ENCODE measurements at places on chromosomes 13 and 19.

- no peak for DNase-seq
These were observed 11.3 kb upstream of the ZBTB7A start for GRCh38 chr19:4077800-4078684.

DNA sequence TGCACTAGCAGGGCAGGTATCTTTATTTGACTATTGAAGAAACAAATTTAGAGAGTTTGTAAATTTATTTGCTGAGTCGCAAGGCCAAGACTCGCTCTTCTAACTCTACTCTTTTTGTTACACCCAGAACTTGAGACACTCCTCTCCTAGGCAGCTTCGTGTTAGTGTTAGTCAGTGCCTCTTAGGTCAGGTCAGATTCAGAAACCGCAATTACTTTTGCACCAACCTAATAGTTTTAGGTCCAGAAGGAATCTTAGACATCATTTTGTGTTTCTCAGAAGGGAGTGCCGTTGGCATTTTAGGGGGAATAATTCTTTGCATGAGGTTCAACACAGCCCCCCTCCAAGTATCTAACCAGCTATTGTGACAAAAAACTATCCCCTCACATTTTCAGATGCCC is 8.8 kb downstream of the GPR180 start:
- DNase-seq: no peak

GRCh38 chr13:31052478-31052877 is 109.2 kb downstream of the HSPH1 start:
- no peak for DNase-seq

DNA sequence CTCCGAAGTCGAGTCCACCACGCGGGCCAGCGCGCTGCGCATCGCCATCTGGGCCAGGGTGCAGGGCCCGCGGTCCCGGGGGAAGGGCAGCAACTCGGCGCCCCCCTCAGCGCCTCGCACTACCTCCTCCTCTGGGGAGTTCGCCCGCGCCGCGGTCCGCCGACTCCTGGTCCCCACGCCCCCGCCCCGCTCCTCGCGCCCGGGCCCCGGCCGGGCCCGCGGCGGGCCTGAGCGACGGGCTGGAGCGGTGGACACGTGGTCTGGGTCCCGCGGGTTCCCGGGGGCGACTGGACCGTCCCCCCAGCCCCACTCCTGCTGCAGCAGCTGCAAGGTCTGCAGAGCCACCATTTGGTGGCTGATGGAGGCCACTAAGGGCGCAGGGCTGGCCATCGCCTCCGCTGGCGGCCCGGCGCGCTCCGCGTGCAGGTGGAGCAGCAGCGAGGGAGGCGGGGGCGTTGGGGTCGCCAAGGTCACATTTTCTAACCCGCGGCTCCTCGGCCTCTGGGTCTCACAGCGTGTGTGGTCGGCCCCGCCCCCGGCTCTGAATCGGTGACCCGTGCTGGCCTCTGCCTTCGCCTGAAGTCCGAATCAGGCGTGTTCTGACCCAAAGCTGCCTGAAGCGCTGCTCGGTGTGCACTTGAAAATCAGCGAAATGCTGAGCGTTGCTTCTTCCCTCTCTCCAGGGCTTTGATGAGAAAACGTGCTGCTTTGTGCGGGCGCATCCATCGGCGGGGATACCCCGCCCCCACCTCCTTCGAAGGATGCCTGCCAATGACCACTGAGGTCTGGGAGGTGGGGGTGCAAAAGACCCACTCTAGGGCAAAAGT is at the start of gene DLEU7:
TSS of gene DLEU7 (minus strand) at position 436 of the 827 bp plus-strand sequence. CDS start at position 390, 46 bp downstream.
- DNase-seq: no peak

GRCh38 chr19:23986623-23987022 is 71.9 kb downstream of the ZNF726 start:
- DNase-seq: no peak

GRCh38 chr19:55633861-55634260 is 6.9 kb upstream of the ZNF580 start:
- no peak for DNase-seq
